ENCODE measurements at places on chromosomes 12 and 14.

DNA sequence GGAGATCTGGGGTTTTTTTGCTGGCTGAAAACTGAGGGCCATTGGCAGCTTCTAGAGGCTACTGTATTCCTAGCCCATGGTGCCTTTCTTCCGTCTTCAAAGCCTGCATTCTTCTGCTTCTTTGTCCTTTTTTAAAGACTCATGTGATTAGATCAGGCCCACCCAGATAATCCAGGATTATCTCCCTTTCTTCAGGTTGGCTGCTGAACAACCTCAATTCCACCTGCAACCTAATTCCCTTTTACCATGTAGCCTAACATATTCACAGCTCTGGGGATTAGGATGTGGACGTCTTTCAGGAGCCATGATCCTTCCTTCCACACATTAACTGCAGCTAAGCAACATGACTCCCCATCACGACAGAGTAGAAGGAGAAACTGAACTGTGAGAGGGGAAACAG lies 985.5 kb downstream of the DIO2 start:
- no peak for DNase-seq

- DNase-seq, result no peak
These were observed 179.6 kb upstream of the NUDT4 start for GRCh38 chr12:93198086-93198485.

DNA sequence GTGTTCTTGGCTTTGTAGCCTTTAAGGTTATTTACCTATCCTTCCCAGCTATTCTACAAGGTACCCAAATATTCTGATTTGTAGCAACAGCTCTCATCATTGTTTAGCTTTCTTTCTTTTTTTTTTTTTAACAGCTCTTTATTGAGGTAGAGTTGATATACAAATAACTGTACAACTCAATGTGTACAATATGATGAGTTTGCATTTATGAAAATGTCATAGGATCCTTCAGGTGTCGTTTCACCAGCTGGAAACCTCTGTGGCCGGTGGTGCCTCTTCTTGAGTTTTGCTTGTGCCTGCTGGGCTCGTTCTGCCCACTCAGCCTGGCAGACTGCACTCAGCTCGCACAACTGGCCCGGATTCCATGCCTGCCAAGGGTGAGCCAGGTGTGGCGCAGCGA lies 26.9 kb upstream of the TBPL2 start:
- DNase-seq, result no peak

GRCh38 chr12:107510211-107510610 lies 175.4 kb upstream of the PWP1 start:
- no peak for DNase-seq

- no peak for DNase-seq
These were observed 7.5 kb downstream of the ITGA5 start for GRCh38 chr12:54411391-54412241.

DNA sequence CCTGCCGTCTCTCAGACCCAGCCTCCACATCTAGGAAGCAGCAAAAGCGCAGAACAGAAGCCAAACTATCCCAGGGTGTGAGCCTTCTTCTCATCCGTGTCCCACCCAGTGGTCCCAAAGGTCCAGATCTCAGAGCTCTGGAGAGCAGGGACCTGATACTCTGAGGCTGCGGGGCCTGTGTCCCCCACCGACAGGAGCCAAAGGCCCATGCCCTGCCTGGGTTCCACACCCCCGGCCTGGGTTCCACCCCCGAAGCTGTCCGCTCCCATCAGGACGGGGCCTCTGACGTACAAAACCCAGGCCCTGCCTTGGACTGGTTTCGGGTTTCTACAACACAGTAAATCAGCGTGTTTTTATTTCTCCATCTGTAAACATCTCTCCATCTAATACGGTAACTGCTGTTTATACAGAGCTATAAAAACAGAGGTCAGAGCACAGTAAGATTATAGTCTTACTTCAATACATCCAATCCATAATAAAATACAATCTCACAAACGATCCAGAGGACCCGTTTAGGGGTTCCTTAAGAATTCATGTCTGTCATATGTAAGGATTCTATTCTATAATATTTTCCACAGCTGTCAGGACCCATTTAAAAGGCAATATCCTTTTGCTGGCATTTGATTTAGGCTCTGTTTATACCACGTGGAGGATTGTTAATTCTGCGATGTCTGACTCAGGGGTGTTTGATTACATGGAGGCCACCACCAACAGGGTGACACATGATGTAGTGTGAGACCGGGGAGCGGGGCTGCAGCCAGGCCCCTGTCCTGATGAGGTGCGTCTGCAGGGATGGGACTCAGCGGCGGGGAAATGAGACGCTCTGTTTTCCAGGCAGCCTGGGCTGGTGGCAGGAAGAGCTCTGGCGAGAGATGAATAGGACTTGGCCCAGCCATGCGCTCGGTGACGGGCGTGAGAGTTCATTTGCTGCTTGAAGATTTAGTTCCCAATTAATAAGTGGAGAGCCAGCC lies 110.3 kb downstream of the DICER1 start:
- DNase-seq, result no peak
